Neural cell (in vitro differentiated cells): ENCODE measurements at places on chromosomes 2 and 18. TPM values are rescaled to one million over a fixed set of nuclear protein-coding genes. Genes with fewer than 3 reads are reported as not detected.

Gene DYNAP
- not detected in 2 replicates for polyA plus RNA-seq

Gene UGT1A10
- not detected in 2 replicates for polyA plus RNA-seq

Gene ANKAR
- 7.4 and 8.2 TPM in 2 replicates for polyA plus RNA-seq

Gene PLA2R1
- 0.69 and 0.94 TPM in 2 replicates for polyA plus RNA-seq

Gene TNFAIP6
- not detected in 2 replicates for polyA plus RNA-seq

Gene NYAP2
- 0.98 and 1.1 TPM in 2 replicates for polyA plus RNA-seq

Gene CDH20
- 0.78 and 1.7 TPM in 2 replicates for polyA plus RNA-seq

Gene FOXI3
- polyA plus RNA-seq, result not detected in 2 replicates

Gene CXCR4
- 0.50 and 1.6 TPM in 2 replicates for polyA plus RNA-seq

Gene SAP130
- 5.6 and 5.8 TPM in 2 replicates for polyA plus RNA-seq

Gene RUFY4
- not detected in 2 replicates for polyA plus RNA-seq

Gene TUBA4B
- not detected in 2 replicates for polyA plus RNA-seq

Gene MYO5B
- 0.38 and 0.42 TPM in 2 replicates for polyA plus RNA-seq

Gene GMCL1
- polyA plus RNA-seq, result 18.2 and 18.8 TPM in 2 replicates

Gene SLC8A1
- polyA plus RNA-seq, result 17.3 and 18.7 TPM in 2 replicates

Gene MAL
- not detected in 2 replicates for polyA plus RNA-seq

Gene FOXD4L1
- polyA plus RNA-seq, result 0.82 and 1.6 TPM in 2 replicates

Gene SIX2
- polyA plus RNA-seq, result 0.16 TPM in 1 of 2 replicates, not detected in the other

Gene TTN
- polyA plus RNA-seq, result 0.10 and 0.16 TPM in 2 replicates

Gene NMUR1
- not detected in 2 replicates for polyA plus RNA-seq

Gene NTSR2
- not detected in 2 replicates for polyA plus RNA-seq

Gene C2orf66
- polyA plus RNA-seq, result 1.4 and 2.4 TPM in 2 replicates
